Spinal cord (tissue), 10 donors: ENCODE measurements at places on chromosomes 13 and 19. TPM values are rescaled to one million over a fixed set of nuclear protein-coding genes. Genes with fewer than 3 reads are reported as not detected.
A peak's percentile ranks its signal among the peaks of the same experiment; 100 is the strongest.

Gene RUBCNL
- polyA plus RNA-seq: 6.7 TPM

Gene ZNF773
- 14.6 TPM for polyA plus RNA-seq

Gene ADGRE3
- not detected for polyA plus RNA-seq

Gene ZNF835
- polyA plus RNA-seq: 10.3 TPM

GRCh38 chr19:6354098-6354674, 7.1 kb upstream of the CLPP start:
- DNase-seq: no peak

DNA sequence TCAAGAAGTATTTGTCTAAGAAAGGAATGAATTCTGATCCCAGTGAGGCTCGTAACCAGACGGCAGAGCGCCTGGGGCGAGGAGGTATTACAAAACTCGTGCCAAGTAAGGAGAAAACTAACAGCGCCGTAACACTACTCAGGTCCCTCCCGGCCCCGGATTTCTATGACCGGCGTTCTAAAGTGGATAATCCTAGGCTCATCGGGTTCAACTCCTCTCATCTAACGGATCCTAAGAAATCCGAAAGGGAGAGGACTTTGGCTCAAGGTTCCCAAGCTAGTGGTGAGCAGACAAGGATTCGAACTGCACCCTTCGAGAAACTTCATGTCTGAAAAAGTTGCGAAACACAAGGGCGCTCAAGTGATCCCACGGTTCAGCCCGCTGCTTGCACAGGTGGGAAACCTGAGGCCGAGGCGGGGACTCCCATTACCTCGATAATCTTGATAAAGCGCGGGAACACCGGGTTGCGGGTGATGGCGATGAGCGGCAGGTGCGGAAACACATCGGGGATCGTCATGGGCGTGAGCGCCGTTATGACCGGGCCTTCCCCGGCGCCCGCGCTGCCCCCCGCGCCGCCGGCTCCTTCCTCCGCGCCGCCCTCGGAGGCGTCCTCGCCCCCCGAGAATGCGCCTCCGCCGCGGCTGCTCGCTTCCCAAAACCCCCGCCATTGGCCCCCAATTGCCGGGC, 529 bp downstream of the LONP1 start:
- no peak for DNase-seq

GRCh38 chr19:30649934-30650614, 277.9 kb downstream of the ZNF536 start:
- DNase-seq: peak; percentile 96

GRCh38 chr19:6947745-6948144, 60.4 kb downstream of the ADGRE1 start:
- no peak for DNase-seq

GRCh38 chr13:111893071-111893606, 173.8 kb upstream of the SOX1 start:
- DNase-seq: peak; percentile 61

- DNase-seq: no peak
These were observed 1.9 kb downstream of the SYDE1 start for GRCh38 chr19:15108845-15109767.

GRCh38 chr13:80361883-80362327, 21.0 kb upstream of the SPRY2 start:
- no peak for DNase-seq

GRCh38 chr13:111518161-111518792, 197.8 kb downstream of the TEX29 start:
- DNase-seq: no peak

DNA sequence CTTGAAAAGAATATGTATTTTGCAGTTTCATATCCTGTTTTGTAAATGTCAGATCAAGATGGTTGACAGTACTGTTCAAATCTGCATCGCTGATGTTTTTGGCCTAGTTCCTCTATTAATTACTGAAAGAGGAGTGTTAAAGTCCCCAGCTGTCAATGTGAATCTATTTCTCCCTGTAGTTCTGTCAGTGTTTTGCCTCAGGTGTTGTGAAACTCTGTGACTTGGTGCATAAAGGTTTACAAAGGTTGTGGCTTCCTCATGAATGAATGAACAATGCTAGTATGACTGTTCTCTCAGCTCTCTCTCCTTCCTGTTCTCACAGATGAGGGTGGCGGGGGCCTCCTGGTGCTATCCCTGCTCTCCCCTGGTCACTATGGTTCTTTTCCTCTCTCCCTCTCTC, 142.4 kb downstream of the MYCBP2 start:
- no peak for DNase-seq

DNA sequence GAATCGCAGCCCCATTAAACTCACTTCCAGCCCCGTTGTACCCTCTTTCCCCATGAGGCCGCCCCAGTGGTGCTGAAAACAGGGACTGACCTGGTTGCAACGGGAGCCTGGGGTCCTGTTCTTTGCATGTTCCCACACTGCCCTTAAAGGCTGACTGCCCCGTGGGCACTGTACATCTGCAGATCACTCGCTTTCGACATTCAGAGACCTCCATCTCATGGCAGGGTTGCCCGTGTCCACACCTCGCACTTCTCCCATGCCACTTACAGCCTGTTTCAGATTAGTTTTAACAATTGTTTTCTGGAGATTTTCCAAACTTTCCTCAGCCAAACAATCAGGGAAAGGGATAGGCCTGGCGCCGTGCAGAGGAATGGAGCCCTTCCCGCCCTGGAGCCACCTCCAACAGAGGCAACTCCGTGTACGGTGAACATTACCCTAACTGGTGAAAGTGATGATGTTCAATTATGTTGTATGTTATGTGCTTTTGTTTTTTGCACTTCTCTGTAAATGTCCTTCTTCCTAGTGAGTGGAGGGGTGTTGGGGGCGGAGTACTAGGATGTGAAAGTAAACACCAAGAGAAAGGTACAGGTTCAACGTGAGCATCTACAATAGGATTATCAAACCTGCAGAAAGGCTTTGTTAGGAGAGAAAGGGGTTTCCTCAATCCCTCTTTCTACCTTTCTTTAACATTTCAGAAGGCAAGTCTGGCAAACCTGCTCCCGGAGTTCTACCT, 262.8 kb downstream of the FOXO1 start:
- DNase-seq: no peak

DNA sequence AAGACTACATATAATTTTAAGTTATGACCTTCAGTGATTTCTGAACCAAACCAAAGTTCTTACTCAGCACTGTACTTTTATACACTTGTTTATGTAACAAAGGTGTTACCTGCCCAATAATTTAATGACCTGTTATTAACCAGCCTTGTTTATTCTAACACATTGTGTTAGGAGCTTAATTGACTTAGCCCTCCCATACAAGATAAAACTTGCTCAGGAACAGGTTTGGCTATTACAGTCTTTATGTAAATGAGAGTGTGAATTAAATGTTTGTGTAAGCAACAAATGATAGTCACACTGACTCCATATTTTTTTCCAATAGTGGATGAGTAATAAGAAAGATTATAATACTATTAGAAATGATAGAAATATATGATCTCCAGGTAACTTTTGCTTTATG, 51.8 kb upstream of the MYCBP2 start:
- no peak for DNase-seq

DNA sequence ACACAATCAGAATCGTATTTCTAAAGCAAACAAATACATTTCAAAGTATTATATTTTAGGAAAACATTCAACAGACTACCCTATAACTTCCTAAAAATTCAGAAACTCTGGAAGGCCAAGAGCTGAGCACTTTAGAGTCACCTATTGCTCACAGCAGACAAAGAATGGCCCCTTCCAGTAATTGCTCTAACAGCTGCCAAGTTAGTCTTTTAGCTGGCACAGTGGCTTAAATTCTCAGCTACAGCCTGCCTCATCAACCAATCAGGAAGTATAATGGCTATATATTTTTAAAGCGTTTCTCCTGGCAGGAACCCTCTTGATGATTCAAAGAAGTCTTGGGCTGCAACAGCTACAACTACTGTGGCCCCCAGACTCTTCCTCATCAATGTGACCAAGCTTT, 14.9 kb upstream of the SLITRK5 start:
- DNase-seq: peak; percentile 62

- no peak for DNase-seq
These were observed 4.4 kb downstream of the CKAP2 start for GRCh38 chr13:52459668-52460067.

- no peak for DNase-seq
These were observed 210.4 kb downstream of the DCLK1 start for GRCh38 chr13:35920816-35921215.

GRCh38 chr19:15622991-15623390, 8.0 kb downstream of the CYP4F8 start:
- DNase-seq: no peak

GRCh38 chr19:14181906-14182305, 24.1 kb downstream of the ADGRL1 start:
- no peak for DNase-seq

DNA sequence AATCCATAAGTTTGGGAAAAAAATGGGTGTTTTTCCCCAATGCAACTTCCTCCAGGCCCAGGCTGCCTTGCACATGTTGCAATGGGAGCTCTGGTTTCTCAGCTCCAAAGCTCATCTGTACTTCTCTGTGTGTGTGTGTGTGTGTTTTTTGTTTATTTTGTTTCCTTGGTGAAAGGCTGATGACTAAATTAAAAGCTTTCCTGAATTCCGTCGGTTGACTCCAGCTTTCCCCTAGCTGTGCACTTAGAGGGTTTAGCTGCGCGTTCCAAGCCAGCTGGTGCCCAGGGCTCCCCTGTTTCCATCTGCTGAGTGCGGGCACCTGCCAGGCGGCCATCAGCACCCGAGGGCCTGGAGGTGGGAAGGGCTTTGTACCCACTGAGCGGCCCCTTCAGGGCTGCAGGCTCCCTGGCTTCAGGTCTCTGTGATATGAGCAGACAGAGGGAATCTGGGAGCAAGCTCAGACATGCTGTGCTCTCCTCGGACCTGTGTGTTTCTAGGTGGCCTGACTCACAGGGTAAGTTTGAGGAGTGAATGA, 129.1 kb upstream of the SOX1 start:
- no peak for DNase-seq

DNA sequence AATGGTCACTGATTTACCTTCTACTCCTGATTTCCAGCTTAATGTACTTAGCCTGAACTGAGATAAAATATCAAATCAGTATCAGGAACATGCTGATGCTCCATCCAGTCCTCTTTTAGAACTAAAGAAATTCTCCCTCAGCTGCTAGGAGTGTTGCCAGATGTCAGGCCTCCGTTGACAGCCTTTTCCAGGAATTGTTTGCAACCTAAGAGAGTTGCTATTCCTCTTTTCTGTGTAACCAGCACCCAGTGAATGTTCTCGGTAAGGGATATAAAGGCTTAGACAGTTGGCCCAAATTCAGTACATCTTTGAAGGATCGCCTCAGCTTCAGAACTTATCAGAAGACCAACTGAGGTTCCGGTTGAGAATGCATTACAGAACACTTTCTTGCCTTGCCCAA, 559.0 kb downstream of the PCDH17 start:
- no peak for DNase-seq

GRCh38 chr13:32150794-32151193, 119.2 kb downstream of the FRY start:
- peak; percentile 23 for DNase-seq

DNA sequence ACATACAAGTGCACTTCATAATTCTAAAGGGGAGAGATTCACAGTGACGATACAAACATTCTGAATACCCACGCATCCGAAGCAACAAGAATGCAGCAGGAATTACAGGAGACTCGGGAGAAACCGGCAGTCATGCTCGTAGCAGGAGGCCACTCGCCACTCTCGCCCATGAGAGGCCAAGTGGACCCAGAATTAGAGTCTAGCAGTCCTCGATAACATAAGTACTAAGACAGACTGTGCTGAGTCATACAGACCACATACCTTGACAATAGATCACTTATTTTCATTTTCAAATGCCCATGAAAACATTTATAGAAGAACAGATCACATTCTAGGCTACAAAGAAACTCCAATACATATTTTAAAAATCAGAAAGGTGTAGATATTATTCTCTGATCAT, 299.1 kb upstream of the TSHZ3 start:
- no peak for DNase-seq

DNA sequence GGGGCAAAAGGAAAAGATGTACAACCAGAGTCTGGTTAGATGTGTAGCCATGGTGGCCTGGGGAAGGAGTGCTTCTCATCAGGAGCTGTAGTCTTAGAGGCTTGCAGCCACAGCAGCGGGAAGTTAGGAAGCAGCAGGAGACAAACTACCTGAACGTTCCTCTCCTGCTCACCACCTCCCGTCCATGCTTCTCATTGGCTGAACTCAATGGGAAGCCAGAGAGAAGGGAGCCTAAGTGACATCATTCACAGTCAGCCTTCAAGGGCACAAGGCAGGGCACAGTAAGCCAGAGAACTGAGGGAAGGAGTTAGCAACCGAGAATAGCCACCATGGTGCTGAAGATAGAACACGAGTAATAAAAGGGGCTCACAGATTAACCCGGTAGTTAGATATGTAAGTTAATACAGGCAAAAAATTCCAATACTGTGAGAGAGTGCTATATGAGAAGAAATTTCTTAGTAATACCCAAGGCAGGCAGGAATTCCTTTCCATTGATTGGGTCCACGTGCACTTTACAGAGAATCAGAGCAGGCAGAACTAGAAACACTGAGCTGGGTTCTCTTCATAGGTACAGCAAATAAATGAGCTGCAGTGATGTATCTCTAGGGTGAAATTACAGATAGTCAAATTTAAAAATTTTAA, 391.5 kb upstream of the DACH1 start:
- no peak for DNase-seq

GRCh38 chr19:53966931-53967330, 4.2 kb downstream of the CACNG8 start:
- no peak for DNase-seq

DNA sequence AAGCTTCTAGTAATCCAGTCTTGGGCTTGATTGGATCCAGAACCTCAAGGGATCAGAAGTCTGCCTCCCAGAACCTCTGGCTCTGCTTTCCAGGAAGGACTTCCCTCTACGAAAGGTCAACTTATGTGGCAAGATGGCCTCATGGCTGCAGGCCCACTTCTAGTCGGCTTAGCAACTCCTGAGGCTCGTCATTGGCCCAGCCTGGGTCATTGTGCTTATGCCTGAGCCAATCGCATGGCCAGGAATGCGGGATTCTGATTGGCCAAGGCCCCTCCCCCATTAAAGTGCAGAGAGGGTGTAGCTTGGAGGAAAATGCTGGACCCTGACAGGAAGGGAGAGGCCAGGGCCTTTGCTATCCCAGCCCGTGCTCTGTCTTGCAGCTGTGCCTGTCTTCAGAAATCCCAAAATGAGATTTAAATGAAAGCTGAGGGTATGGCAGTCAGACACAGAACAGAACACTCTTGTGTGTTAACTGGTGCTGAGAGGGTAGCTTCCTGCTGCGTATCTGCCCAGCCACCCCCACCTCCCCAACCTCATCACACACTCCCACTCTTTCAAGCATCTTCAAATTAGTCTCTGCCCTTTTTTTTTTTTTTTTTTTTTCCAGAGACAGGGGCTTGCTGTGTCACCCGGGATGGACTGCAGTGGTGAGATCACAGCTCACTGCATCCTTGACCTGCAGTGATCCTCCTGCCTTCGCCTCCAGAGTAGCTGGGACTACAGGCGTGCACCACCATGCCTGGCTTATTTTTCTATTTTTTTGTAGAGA, 5.5 kb upstream of the CCNE1 start:
- no peak for DNase-seq
